ENCODE measurements at places on chromosomes 12 and 14.

- no peak for DNase-seq
These were observed at the start of gene ANKS1B for GRCh38 chr12:99984271-99985128. TSS of gene ANKS1B (minus strand) at chr12:99984936. CDS start at chr12:99984237, 699 bp downstream.

GRCh38 chr14:88233915-88234314 lies 89.2 kb downstream of the KCNK10 start:
- DNase-seq, result no peak

DNA sequence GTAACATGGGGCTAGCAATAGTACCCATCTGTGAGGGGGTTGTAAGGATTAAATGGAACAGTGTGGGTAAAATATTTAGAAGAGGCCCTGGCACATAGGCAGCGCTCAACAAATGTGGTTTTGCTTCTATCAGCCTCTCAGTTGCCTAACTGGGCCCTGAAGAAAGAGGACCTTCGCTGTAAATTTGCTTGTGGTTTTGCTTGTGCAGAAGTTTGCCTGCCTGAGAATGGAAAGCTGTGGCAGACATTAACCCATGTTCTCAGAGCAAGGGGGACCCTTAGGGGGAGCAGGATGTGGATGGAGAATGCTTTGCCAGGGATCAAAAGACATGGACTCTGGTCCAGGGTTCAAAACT lies 160.1 kb downstream of the BRMS1L start:
- no peak for DNase-seq

GRCh38 chr14:34906287-34906686 lies 31.1 kb upstream of the BAZ1A start:
- DNase-seq, result no peak

DNA sequence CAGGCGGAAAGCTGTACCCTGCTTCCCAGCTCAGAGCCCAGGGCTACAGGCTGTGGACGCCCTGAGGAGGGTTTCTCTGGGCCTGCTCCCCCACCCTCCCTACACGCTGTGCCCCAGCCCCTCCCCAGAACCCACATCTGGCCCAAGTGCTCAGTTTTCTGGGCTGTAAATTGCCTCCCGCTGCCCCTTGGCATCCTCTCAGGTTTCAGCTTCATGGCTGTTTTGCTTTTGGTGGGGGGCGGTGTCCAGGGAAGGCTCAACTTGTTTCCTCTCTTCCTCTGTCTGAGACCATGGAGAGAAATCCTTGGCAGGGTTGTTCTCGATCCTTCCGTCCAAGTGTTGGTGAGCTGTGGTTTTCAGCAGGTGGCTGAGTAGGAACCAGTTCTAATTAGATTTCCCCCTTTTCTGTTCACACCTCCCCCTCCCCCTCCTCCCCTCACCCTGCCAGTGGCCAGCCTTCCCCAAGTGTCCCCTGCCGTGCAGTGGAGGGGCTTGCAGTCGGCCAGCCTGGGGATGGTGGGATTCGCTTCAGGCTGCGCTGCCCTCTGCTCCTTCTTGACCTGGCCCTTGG lies 61.8 kb downstream of the TSPAN9 start:
- no peak for DNase-seq

GRCh38 chr12:13436182-13436581 lies 239.7 kb downstream of the EMP1 start:
- no peak for DNase-seq

- no peak for DNase-seq
These were observed 144.8 kb downstream of the ASCL1 start for GRCh38 chr12:103102225-103102744.

GRCh38 chr14:86938320-86938719 lies 1054.7 kb downstream of the GALC start:
- DNase-seq, result no peak

All from cortex of kidney (tissue), 1 donor.